Activated T-helper 1 cell treated with anti-CD3 and anti-CD28 coated beads, Interleukin-12 subunit alpha, Interleukin-12 subunit beta, Interleukin-2, Interleukin-4 antibody, amounts not matched to agents 30 ng/mL and 10 ng/mL and 1 ng/mL, durations not matched to agents 14 hours and 24 hours and 36 hours (primary cell): ENCODE measurements at places on chromosomes 13 and 19. TPM values are rescaled to one million over a fixed set of nuclear protein-coding genes. Genes with fewer than 3 reads are reported as not detected.

DNA sequence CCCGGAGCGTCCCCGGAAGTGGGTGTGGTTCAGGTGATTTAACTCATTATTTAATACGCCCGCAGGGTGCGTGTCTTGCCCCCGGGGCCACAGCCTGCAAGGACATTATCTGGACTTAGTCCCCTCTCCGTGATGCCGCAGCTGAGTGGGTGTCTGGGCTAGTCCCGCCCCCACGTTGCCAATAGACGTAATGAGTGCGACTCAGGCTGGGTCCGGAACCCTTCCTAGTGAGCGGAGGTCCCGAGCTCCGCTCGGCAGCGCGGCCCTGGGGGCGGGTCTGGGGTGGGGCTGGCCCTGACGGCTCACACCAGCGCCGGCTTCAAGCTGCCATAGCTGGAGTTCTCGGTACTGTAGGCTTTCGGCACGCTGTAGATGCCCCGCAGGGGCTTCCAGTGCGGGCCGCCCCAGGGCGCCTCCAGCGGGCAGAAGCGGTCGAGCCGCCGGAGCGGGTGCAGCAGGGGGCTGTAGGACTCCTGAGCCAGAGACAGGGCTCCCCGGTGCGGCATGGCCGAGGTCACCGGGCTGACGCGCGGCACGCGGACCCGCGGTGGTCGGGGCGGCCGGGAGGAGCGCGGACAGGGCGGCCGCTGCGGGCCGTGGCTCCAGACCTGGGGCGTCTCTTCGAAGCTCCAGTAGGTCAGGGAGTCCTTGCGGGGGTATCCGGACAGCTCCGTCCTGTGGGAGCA, 918 bp upstream of the LHB start:
- peak; percentile 49 for DNase-seq

DNA sequence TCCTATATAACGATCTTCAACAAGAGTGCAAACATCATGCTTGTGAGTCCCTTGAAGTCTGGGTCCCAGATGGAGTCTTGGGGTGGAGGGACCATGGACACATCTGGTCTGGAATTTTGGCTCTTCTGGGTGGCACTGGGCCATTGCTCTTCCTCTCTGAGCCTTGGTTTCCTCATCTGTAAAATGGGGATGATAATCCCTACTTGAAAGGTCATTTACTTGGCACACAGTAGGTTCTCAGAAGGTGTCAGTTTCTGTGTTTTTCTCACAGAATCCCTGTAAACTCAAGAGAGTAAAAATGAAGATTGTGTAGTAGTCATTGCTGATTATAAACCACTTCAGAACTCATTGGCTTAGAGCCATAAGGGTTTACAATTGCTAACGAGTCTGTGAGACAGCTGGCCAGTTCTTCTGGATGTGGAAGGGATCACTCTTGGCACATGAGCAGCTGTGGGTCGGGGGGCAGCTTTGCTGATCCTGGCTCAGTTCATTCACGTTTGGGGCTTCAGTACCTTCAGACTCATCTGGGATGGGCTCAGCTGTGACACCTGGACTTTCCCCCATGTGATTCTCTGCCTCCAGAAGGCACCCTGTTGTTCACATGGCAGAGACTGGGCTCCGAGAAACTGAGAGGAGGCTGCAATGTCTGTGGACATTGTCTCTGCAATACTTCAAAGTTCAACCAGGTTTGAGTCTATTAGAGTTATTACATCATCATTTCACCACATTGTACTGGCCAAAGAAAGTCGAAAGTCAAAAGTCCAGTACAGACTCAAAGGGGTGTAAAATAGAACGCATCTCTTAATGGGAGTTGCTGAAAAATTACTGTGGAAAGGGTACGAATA, 7.8 kb downstream of the CYP4F12 start:
- no peak for DNase-seq

- DNase-seq = no peak
Measured at GRCh38 chr19:45419396-45419795, 4.3 kb downstream of the ERCC1 start.

GRCh38 chr19:35166100-35167063, 11.8 kb downstream of the FXYD5 start:
- DNase-seq = no peak

DNA sequence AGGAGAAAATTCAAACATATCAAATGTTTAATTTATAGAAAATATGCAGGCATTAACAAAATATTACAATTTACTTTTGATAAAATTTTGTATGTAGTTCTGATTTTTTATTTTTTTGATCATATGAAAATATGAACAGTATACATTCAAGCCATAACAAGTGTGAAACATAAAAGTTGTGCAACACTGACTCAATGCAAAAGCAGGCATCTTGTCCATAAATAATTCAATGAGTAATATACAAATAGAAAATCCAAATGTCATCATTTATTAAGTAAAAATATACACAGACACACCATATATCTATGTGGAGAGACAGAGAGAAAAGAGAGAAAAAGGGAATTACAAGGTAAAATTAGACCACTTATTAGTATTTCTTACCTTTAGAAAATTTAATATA, 1183.9 kb downstream of the SLITRK1 start:
- DNase-seq = no peak

DNA sequence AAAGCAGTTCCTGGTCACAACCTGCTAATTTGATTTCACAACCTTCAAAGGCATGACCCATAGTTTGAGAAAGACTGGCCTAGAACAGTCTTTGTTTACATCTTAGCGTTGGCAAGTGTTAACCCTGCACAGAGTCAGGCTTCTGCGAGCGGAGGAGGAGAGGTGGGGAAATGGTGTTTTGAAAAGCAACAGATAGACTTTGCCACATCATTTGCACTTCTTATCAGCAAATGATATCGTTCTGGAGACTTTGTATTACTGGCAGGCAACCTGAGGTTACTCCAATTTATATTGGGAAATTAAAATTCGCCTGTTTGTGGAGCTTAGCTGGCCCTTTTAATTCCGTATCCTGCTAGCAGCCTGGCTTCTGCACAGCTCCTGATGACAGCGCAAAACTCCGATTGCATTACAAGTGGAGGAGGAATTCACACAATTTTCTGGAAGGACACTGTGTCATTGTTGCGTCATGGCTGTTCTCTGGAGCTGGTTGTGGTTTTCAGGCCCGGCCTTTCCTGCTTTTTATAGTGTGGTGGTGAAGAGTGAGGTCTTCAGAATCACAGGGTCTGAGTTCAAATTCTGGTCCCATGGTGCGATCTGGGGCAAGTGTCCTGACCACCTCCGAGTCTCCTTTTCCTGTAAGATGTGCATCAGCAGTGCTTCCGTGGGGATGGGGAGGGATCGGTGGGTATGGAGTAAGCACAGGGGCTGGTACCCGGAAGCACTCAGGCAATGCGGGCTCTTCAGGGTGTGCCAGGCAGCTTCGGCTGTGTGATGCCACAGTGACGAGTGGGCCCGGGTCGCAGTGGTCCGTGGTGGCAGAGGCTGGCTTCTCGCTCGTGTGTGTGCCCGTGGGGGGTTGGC, 49.1 kb upstream of the EHD2 start:
- DNase-seq = no peak

GRCh38 chr13:104773775-104774174, 1707.6 kb upstream of the SLC10A2 start:
- no peak for DNase-seq

DNA sequence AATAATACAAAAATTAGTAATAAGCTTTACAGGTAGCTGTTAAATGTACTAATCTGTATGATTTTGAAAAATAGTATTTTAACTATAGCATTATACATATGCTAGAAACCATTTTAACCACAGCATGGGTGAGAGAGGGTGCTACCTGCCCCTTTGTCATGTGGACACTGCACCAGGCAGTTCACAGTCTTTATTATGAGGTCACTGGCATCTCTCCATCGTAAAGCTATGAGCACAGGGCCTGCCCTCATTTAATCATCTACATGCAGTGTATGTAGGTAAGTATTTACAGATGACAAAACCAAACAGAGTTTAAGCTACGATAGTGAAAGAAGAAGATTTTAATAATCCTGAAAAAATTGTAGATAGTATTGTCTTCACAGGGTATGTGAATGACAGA, 21.7 kb downstream of the EDNRB start:
- no peak for DNase-seq

DNA sequence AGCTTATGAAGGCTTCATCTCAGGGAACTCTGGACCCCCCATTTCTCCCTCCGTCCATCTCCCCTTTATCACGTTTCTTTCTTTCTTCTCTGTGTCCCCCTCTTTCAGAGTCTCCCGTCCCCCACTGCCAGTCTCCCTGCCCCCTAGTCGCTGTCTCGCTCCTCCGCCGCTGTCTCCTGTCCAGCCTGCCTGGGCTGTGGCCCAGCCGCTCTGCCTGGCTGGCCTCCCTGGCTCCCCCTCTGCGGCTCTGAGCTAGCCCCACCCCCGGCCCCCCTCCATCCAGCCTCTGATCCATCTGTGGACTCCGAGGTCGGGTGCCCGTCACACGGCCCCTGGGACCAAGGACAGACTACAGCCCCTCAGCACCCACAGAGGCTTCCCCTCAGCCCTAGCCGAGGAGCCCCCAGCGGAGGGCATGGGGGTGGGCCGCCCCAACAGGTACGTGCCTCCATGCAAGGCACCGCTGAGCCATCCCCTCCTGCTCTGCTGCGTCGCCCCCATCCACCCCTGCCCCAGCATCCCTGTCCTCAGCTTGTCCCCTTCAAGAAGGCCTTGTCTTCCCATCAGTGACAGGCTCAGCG, 1.1 kb upstream of the KCNJ14 start:
- no peak for DNase-seq

GRCh38 chr19:47465957-47466356, 5.7 kb downstream of the SLC8A2 start:
- no peak for DNase-seq

DNA sequence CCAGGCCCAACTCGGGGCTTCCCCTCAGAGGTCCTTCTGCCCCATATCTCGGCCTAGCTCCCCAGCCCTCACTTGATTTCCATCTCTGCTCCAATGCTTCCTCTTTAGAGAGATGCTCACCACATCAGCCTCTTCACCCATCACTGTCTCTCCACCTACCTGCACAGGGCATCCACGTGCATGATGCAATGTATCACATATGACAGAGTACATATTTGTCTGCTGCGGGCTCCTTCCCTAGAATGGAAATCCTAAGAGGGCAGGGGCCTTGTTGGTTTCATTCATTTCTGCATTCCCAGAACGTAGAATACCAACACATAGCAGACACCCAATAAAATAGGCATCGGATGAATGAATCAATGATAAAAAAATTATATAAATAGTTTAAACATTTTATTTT, 130.3 kb downstream of the USP12 start:
- no peak for DNase-seq

- DNase-seq = no peak
Measured at GRCh38 chr13:22812793-22813192, 368.0 kb upstream of the SGCG start.

- DNase-seq = no peak
Measured at GRCh38 chr13:25233861-25234260, 53.4 kb downstream of the MTMR6 start.

DNA sequence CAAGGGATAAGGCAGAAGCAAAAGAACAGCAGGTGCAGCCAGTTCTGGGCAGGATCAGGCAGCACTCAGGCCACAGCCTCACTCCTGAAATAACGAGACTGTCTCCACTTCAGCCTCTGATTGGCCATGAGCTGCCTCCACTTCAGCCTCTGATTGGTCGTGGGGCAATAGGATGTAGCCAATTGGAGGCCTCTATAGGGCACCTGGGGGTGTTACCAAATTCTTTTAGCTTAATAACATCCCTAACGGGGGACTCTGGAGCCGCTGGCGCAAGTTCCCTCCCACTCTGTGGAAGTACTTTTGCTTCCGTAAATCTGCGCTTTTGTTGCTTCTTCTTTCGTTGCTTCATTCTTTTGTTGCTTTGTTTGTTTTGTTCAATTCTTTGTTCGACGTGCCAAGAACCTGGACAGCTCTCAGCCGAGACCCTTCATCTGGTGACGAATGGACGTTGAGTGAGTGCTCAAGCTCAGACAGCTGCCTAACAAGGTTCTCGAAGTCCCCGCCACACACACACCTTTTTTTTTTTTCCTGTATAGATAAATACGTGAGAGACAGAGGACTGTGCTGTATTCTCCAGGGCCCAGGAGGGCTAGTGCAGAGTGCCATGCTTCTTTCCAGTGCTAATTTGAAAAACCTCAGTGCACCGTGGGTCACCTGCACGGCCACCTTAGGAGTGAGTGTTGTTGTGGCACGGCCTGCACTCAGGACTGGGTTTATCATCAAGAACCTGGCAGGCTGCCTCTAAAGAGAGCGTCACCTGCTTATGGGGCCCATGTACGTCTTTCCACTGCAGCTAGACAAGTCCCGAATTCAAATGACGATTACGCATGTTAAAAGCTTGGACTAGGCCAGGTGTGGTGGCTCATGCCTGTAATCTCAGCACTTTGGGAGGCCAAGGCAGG, 32.0 kb upstream of the TUBGCP3 start:
- DNase-seq = no peak

DNA sequence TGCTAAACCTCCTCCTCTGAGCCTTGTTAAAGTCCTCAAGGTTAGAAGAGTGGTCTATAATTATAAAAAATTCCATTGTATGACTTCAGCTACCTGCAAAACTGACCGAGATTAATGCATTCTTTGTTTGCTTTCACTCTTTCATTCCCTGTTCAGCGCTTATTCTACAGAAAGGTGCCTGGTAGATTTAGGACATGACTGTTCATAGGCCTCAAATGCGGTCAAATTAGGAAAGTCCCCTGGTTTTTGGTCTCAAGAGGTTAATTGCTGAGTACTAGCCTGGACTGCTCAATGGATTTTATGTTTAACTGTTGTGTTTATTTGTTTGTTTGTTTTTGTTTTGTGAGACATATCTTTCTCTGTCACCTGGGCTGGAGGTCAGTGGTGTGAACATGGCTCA, 35.4 kb downstream of the KL start:
- no peak for DNase-seq

DNA sequence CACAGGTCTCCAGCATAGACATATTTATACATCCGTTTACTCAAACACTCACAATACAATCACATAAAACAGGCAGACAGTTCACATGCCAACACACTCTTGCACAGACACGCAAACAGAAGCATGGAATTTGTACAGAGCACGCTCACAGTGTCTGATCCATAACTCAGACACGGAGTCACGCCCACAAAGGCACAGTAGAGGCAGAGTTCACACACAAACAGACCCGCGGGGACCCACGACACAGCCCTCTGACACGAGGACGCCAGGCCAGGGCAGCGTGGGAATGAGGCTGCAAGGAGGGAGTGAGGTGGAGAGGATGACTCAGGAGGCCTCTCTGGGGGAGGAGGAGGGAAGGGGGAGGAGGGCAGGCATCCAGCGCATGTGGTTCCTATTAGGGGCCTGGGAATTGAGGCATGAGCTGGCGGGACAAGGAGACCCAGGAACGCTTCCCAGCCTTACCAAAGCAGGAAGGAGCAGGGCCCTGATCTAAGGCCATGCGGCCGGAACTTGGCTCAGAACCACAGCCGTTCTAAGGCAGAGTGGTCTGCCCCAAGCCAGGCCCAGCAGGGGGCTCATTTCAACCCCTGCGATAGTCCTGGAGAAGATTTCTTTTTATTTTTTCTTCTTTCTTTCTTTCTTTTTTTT, 9.1 kb upstream of the OLFM2 start:
- no peak for DNase-seq

- DNase-seq = no peak
Measured at GRCh38 chr19:28185646-28186045, 1027.3 kb downstream of the UQCRFS1 start.

The TMEM91 gene
- 2.8 and 2.9 TPM in 2 replicates for total RNA-seq

The FBXO27 gene
- 0.12 and 0.54 TPM in 2 replicates for total RNA-seq

The CYP2A7 gene
- not detected in 2 replicates for total RNA-seq

The SSC5D gene
- total RNA-seq = 0.24 and 0.65 TPM in 2 replicates

The GNG8 gene
- total RNA-seq = 17.8 and 18.6 TPM in 2 replicates

The RDH8 gene
- total RNA-seq = not detected in 2 replicates

The LRG1 gene
- 0.27 and 0.39 TPM in 2 replicates for total RNA-seq

The COL5A3 gene
- 0.67 and 0.76 TPM in 2 replicates for total RNA-seq

The SMIM44 gene
- total RNA-seq = not detected in 2 replicates

The CEACAM8 gene
- not detected in 2 replicates for total RNA-seq

The DCAF15 gene
- total RNA-seq = 57.8 and 61.5 TPM in 2 replicates

The ACOD1 gene
- total RNA-seq = not detected in 2 replicates
